ENCODE measurements at places on chromosomes 16 and 17. TPM values are rescaled to one million over a fixed set of nuclear protein-coding genes. Genes with fewer than 3 reads are reported as not detected.

HIGD1B gene
- not detected for total RNA-seq

SCRN2 gene
- total RNA-seq = 52.3 TPM

- DNase-seq = peak; percentile 10
Measured at GRCh38 chr17:58232707-58233156, 5.7 kb upstream of the LPO start.

DNA sequence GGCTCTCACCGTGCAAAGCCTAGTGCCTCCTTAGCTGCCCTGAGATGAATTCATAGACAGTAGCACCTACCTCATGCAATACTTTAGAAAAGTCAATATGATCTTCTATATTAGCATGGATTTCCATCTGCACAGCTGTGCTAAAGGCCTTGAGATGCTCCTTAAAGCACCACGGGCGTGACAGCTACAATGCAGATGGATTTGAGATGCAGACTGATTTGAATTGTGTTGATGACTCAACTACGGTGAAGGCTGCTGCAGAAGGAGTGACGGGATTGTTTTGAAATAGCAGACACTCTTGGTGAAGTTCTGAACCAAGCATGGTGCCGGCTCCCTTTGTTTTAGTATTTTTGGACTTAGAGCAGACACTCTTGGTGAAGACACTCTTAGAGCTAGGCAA is 88.2 kb downstream of the SPECC1 start:
- DNase-seq = no peak

GRCh38 chr17:39579318-39580081 is 28.2 kb downstream of the NEUROD2 start:
- DNase-seq = no peak

DNA sequence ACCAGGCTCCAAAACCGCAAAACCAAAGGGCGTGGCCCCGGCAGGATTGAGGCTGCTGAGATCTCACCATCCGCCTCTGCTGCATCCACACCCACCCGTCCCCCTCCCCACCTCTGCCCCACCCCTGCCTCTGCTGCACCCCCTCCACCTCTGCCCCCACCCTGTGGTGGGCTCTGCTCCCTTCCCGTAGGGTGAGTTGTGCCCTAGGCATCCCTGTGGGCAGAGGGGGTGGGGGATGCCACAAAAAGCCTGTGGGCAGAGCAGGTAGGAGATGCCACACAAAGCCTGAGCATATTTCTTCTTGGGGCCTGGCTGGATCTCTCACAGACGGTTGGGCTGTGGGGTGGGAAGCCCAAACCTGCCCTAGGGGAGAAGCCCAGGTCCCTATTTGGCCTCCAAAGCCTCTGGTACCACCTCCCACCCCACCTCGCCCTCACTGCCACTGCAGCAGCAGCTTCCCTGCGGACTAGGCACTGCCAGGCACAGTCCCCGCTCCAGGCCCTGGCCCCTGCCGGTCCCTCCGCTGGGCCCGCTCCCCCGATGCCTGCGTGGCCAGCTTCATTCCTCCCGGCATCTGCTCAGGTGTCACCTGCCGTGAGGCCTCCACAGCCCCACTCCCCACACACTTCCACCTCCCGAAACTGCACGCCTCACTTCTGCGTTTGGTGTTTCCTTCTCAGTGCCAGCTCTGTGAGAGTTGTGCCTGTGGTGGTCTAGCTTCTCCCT is 11.3 kb upstream of the PABPN1L start:
- no peak for DNase-seq

- peak; percentile 0 for DNase-seq
Measured at GRCh38 chr16:60151987-60152386, 1417.9 kb upstream of the GOT2 start.

SBK1 gene
- 0.27 TPM for total RNA-seq

DNA sequence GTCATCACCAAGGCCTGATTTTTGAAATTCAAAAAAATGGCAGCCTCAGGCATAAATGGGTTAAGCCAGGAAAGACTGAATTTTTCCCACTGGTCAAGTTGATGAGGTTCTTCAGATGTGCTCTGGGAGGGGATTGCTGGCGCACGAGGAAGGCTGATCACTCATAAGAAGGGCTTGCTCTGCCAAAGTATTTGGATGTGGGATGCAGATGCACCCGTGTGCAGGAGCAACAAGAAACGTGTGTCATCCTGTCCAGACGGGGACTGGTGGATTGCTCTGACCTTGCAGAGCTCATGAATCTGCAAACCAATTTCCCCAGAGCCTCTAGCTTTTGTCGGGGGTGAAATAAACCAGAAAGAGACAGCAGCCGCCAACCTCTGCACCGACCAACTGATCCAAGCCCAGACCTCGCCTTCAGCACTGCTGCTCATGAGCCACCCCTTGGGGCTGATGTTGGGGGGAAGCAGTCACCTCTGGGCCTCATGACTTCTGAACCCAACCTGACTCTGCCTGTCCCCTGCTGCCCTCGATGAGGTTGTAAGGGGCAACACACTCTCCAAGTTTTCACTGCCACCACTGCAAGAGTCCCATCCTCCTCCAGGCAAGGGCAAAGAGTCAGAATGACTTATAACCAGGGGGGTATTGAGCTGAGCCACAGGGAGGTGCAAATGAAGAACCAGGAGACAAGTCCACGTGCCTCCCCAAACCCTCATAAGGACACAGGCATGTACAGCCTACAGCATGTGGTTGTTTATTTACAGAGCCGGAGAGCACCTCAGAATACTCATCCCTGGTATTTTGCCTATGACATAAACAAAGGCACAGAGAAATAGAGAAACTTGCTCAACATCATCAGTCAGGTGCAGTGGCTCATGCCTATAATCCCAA is 452.0 kb downstream of the SOX9 start:
- DNase-seq = no peak

GRCh38 chr16:58366247-58367031 is 25.8 kb upstream of the GINS3 start:
- DNase-seq = peak; percentile 70

Data from Caki2 (cell line).